ENCODE measurements at places on chromosomes 3 and 15.

GRCh38 chr3:37952564-37952963 lies 38.0 kb upstream of the VILL start:
- DNase-seq: no peak

DNA sequence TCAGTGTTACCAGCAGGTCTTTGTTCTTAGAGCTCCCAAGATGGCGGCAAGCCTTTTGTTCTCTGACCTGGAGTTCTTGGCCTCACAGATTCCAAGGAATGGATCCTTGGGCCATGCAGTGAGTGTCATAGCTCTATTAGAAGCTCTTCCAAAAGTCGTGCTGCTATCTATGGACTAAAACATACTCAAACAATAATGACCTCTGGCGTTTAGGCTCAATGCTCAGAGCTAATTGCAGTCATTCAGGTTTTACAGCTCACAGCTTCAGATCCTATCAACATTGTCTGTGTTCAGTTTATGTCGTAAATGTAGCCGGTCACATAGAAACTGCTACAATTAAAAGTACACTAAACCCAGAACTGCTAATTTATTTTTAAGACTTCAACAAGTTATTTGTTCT lies 22.2 kb downstream of the CCRL2 start:
- DNase-seq: no peak

GRCh38 chr15:71591057-71591456 lies 219.3 kb upstream of the NR2E3 start:
- DNase-seq: no peak

- no peak for DNase-seq
These were observed 86.8 kb downstream of the TMCO5A start for GRCh38 chr15:38021259-38021658.

DNA sequence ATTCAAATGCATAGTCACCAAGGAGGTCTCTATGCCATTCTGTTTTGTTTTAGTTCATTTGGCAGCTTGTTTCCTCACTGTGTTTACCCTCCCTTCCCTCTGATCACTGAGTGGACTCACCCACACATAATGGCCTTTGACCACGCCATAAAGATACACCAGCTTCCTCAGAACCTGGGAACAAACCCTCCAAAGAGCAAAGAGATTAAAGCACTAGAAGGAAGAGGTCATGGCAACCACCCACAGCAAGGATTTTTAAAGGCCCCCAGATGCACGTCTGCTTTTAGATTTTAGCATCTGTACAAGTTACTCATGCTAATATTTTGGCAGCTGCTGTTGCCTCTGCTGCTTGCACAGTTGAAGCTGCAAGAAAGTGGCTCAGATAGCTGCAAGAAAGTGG lies 47.9 kb upstream of the CADPS start:
- DNase-seq: no peak

- no peak for DNase-seq
These were observed 272.2 kb upstream of the CHRNA7 start for GRCh38 chr15:31758126-31758525.
